ENCODE measurements at places on chromosomes 16 and 17.

GRCh38 chr17:43552229-43552837, 6.2 kb upstream of the ETV4 start:
- no peak for DNase-seq

DNA sequence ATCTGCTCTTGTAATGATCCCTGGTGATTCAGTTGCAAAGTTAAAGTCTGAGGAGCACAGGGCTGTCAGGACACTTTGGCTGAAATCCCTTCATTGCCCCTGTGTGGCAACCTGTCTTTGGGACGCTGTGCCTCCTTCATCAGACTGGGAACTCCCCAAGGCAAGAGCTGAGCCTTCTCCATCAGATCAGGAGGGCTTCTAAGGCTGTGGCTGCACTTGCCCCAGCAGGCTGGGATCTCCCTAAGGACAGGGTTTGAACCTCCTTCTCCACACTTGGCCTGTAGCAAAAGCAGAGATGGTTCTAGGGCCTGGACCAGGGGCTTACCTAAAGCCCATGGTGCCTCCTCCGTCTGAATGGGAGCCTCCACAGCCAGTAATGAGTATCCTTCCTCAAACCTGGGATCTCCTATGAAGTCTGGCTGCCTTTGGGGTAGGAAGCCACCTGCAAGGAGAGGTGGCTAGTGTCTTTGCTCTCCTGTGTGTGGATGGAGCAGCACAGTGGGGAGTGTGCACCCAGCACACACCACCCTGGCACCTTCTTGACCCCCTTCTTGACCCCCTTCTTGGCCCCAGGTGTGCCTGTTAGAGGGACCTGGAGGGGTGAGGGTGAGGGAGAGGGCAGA, 79.0 kb upstream of the NKD1 start:
- DNase-seq: no peak

DNA sequence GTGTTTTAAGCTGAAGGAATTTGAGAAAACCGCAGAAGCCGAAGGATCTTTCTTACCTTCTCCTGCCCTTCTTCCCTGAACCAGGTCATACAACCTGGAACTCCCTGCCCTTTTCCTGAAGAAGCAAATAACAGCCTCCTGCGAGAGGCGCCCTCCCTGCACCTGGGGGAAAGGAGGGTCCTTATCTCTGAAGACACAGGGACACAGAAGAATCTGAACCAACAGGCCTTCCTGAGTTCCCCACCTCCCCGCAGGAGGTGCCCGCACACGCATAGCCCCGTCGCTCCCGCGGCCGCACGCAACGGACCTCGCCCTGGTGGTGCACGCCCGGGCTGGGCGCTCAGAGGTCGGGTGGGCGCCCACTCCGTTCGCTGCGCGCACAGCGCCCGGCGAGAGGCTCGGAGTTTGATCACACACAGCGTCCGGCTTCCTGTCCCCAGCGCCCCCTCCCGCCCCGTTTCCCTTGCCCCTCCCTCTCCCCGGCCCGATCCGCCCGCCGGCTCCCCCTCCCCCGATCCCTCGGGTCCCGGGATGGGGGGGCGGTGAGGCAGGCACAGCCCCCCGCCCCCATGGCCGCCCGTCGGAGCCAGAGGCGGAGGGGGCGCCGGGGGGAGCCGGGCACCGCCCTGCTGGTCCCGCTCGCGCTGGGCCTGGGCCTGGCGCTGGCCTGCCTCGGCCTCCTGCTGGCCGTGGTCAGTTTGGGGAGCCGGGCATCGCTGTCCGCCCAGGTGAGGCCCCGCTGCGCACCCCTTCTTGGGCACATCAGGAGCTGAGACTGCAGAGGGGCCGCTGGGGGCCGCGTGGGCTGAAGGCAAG, at the start of gene TNFSF12:
Gene TNFSF12, plus strand, starts transcription at position 474 of the 816 bp plus-strand sequence. Its CDS starts 96 bp downstream, at position 570.
- peak; percentile 58 for DNase-seq

DNA sequence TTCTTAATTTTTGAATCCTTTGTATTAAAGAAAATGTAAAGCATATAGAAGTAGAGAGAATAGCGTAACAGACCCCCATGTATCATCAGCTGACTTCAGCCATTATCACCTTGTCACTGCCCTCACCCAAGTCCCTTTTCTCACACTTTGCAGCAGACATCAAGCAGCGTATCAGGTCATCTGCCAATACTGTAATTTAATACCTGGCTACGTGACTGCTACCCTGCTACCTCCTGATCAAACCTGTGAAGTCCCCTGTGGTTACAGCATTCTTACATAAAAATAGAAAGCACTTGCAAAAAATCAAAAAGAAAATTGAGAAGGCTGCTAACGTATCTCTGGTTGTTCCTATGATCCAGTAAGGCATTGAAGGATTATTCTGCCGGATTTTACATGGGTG, 96.4 kb downstream of the PLCG2 start:
- no peak for DNase-seq

DNA sequence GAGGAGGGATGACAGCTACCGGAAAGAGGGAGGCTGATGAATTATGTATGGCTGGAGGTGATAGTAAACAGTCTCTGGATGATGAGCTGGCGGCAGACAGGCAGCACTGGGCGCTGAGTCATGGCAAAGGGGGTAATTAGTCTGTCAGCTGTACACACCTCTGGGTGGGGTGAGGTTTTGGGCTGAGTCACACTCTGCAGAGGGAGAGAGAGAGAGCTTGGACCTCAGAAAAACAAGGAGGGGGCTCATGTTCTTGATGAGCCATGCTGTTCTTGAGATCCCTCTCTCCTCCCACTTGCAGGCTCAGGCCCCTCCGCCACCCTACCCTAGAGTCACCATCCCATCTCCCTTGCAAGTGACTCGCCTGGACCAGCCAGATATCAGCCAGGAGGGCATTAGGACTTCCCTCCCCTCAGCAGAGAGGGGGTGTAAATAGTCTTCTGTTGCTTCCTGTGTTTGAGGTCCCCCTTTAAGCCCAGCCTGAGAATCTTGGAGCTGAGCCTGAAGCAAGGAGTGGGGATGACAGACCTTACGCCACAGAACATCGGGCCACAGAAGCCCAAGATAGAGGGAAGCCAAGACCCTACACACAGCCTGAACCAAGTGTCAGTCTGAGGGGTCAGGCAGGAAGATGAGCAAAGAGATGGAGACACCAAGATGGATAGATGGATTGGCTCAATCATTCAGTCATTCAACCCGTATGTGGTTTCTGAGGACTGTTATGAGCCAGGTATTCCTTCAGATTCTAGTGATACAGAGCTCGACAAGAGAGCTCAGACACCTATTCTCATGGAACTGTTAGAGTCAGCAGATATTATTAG, 383.2 kb upstream of the CCL2 start:
- peak; percentile 1 for DNase-seq

DNA sequence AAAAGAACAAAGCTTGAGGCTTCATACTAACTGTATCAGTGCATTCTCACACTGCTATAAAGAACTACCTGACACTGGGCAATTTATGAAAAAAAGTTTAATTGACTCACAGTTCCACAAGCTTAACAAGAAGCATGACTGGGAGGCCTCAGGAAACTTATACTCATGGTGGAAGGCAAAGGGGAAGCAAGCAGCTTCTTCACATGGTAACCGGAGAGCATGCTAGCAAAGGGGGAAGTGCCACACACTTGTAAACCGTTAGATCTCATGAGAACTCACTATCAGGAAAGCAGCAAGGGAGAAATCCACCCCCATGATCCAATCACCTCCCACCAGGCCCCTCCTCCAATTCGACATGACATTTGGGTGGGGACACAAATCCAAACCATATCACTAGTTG, 25.3 kb downstream of the CTRB2 start:
- no peak for DNase-seq

DNA sequence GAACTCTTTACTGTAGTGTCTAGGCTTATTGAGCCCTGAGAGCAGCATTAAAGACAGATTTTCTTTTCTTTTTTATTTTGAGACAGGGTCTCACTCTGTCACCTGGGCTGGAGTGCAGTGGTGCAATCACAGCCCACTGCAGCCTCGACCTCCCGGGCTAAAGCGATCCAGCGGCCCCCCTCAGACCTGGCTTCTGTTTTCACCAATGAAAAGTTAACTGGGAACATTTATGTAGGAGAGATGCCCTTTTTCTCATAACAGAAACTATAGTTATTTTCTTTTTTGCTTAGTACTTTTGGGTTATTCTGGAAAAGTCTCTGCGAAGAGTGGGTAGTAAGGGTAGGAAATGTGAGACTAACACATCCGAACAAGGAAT, 1.5 kb downstream of the MAP1LC3B start:
- DNase-seq: no peak

DNA sequence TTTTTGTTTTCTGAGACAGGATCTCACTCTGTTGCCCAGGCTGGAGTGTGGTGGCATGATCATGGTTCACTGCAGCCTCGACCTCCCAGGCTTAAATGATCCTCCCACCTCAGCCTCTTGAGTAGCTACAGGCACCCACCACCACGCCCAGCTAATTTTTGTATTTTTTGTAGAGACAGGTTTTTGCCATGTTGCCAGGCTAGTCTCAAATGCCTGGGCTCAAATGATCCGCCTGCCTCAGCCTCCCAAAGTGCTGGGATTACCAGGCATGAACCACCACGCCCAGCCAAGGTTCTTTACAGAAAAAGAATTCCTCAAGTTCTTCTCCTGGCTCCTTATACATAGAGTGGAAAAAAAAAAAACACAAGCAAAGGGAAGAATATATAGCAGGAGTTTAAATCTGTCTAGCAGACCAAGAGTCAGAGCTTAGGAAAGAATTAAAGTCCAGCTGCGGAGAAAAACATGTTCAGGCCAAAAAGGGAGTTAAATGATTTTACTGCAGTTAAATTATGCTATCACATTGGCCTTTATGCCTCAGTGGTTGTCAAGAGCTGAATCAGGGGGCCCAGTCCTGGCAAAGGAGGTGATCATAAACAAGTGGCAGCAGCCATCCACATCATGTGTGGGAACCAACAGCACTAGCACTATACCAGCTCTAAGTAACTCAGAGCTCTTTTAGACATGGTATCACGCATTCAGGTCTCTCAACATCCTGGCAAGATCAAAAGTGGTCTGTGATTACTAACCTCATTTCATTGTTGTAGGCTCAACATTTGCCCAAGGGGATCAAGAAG, 39.3 kb downstream of the LIG3 start:
- no peak for DNase-seq

DNA sequence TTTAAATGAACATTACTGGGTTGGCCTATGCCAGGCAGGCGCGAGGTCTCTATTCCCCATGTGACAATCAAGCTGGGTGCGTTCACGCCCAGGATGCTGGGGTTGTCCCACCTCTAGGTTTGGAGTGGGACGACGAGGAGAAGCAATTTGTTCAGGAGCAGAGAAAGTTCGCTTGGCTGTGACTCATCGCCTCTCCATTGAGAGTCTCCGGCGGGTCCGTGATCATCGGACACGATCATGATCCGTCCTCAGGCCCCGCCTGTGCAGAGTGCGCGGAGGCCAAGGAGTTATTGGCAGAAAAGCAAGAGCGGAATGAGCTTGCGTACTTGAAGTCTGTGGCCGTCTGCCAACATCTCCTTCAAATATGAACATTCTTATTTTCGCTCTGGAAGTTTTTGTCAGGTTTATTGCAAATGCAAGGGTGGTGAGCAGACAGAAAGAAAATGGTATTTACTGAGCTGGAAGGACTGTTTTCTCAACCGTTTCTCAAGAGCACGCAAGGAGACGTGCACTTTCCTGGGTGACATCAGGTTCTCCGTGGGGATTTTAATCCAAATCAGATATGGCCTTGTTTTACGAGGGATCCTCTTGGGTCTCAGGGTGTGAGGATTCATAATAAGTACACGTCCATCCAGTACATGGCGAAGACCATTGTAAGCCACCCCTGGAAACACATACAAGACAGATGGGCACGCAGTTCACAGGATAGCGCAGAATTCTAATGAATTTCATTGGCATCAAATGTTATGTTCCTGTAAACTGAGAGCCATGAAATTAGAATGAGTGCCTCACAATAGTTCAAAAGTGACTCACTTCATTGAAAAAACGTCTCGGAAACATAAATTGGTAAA, 70.1 kb upstream of the CREBBP start:
- peak; percentile 95 for DNase-seq

DNA sequence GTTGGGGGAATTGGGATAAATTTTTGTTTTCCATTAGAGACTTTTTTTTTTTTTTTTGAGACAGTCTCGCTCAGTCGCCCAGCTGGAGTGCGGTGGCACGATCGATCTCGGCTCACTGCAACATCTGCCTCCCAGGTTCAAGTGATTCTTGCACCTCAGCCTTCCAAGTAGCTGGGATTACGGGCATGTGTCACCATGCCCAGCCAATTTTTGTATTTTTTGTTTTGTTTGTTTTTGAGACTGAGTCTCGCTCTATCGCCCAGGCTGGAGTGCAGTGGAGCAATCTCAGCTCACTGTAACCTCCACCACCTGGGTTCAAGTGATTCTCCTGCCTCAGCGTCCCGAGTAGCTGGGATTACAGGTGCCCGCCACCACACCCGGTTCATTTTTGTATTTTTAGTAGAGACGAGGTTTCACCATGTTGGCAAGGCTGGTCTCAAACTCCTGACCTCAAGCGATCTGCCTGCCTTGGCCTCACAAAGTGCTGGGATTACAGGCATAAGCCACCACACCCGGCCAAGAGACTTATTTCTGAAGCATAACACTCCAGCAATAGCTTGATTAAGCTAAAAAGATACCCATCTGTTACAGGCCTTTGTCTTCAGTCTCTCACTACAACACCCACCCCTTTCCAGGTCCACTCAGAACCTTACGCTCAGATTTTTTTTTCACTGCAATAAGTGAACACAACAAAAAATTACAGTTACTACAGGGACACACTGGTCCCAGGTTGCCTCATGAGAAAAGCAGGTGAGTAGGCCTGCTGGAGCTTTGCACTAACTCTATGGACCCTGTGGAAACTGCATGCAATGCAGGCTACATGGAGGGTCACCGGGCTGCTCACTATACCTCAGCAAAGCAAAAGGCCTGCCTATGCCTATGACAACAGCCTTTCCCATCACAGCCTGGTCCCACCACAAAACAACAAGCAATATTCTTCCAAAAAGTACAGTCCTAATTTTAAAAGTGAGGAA, 34.6 kb downstream of the KANSL1 start:
- DNase-seq: no peak

GRCh38 chr16:82911925-82912324, 285.2 kb downstream of the CDH13 start:
- no peak for DNase-seq

- no peak for DNase-seq
Measured at GRCh38 chr16:29694384-29695195, 15.6 kb downstream of the QPRT start.

DNA sequence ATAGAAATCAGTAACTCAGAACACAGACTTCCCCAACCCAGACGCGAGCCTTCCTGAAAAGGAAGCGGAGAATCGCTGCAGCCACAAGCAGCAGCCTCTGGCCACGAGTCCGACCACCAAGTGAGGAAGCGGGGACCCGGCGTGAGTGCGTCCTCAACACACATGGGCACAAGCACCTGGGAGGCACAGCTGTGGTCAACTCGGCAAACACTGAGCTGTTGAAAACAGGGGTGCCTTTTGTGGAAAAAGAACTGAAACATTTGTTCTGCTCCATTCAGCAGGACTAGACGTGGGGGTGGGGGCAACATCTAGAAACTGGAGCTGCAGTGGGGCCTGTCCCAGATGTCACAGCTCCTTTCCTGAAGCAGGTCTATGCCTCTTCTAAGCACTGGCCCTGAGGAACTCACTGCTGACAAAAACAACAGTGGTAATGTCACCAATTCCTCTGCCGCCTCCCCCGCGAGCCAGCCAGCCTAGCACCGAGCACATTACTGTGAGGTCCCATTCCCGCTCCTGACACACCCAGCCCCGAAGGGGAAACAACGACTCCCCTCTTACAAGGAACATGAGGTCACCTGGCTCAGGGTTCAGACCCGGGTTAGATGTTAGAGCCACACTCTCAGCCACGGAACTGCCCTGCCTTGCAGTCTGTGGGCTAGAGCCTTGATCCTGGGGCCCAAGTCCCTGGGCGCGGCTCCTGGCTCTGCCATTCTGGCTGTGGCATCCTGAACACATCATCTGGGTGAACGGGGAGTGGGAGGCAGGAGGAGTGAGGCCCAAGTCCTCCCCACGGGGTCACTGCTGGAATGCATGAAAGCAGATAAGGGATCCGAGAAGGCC, 29.0 kb downstream of the KDM8 start:
- no peak for DNase-seq

- DNase-seq: no peak
Measured at GRCh38 chr16:5222761-5223160, 125.2 kb upstream of the EEF2KMT start.

Measured in fibroblast of skin of back (primary cell).